ENCODE measurements at places on chromosomes 3 and 15.

DNA sequence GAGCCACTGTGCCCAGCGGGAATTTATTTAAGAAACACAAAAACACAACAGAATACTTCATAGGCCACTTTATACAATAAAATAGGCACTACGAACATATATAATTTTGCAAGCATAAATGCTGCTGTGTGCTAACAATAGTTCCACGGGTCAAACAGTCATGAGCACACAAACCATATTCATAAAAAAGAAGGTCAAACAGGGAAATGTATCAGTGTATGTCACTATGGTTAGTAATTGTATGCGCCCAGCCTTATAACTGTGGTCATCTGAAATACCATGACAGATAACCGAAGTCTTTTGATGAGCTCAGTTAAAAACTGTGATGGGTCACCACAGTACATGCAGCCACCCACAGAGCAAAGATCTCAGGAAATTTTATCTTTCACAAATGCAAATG lies 38.1 kb upstream of the NR2C2 start:
- DNase-seq: no peak

- no peak for DNase-seq
Measured at GRCh38 chr3:23824699-23825444, 19.1 kb downstream of the UBE2E1 start.

GRCh38 chr3:82973791-82974190 lies 1212.3 kb upstream of the GBE1 start:
- DNase-seq: no peak

GRCh38 chr3:11996480-11996879 lies 7.7 kb upstream of the SYN2 start:
- DNase-seq: no peak

DNA sequence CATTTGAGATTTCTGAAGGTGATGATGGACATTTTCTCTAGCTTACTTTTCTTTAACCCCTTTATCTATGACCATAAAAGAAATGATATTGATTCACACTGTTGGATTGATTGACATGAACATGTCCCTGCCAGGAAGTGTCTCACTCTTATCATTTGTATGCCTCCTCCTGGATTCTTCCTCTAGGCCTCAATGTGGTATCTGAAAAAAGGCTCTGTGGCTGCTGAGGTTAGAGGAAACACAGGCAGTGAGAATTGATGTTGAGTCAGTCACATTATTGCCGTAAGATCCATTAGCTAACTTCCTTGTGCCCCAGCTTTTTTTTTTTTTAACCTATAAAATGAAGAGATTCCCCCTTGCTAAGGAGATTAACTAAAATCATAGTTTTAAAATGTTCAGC lies 8.0 kb upstream of the THRB start:
- DNase-seq: no peak

DNA sequence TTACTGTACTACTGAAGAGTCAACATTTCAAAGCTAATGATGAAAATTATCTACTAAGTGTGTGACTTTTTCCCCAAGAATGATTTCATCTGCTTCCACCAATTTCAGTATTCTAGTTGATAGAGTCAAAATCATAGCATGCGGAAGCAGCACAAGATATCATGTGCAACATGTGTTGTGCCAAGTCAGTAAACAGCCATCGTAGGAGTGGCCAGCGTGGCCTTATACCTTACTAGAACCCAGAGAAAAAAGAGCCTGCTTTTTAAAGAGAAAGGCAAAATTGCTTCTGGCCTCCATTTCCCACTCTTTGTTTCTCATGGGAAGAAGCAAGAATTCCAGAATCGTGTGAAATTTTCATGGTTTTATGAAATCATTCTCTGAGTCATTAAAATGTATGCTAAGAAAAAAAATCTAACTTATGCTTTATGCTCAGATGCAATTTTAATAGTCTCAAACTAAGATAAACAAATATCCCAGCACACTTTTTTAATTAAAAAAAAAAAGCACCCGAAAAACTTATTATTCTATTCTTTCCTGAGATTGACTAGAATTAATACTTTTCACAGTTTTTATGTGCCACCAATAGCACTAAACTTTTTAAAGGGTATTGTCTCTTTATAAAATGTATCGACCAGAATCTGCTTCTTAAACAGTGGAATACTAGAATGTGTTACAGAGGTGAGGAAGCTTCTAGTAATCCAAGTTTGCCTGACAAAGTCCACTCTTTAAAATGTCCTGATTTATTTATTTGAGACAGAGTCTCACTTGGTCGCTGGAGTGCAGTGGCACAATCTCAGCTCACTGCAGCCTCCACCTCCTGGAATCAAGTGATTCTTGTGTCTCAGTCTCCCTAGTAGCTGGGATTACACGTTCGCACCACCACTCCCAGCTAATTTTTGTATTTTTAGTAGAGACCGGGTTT lies 87.3 kb downstream of the MBNL1 start:
- no peak for DNase-seq

- no peak for DNase-seq
Measured at GRCh38 chr15:35115155-35115725, 30.1 kb upstream of the NANOGP8 start.

- no peak for DNase-seq
Measured at GRCh38 chr3:23710555-23710954, 95.2 kb upstream of the UBE2E1 start.

DNA sequence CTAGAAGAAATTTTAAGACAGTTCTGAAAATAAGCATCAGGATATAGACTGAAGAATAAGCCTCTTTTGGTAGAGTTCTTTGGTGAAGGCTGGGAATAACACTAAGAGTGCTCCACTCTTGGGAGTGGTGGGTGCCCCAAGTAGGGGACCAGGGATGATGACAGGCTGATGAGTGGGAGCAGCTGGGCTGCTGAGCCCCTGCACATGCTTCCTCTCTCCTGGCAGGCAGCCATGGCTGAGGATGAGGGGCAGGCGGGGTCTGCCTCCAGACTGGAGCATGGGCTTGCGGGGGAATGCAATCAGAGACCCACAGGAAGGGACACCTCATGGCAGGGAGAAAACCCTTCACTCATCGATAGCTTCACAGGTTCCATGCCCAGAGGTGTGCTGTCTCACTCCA lies 72.6 kb upstream of the RORA start:
- DNase-seq: no peak

DNA sequence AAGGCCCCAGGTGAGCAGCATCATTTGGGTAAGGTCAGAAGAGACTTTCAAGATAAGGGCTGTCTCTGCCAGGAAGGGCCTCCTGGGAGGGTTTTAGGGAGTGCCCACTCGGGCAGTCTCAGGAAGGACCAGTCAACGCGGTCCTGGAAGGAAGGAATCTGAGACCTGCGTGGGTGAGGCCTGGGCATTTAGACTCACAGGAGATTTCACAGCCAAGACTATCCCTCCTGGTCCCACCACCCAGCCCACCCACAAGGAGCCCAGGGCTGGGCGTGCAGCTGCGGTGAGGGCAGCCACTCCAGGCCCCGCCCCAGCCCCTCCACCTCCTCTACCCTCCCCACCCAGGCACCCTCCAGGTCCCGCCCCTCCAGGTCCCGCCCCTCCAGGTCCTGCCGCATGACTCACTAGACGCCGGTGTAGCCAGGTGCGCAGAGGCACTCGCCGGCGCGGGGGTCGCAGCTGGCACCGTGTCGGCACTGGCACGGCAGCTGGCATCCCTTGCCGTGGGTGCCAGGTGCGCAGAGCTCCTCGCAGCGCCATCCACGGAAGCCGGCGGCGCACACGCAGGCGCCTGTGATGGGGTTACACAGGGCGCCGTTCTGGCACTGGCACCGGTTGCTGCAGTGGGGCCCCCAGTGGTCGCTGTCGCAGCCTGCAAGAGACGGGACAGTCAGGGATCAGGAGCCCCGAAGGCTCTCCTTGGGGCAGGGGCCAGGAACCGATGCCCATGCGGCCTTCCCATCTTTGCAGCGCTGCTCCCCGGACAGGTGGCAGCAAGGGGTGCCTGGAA lies 112.7 kb downstream of the RAB11A start:
- peak; percentile 48 for DNase-seq

DNA sequence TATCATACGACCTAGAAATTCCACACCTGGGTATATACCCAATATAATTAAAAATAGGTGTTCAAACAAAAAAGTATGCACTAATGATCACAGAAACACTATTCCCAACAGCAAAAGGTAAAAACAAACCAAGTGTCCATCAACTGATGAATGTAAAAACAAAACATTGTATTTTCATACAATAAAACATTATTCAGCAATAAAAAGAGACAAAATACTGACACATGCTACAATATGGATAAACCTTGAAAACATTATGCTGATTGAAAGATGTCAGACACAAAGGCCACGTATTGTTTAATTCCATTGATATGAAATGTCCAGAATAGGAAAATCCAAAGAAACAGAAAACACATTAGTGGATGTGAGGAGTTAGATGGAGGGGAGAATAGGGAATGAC lies 71.0 kb downstream of the RPL22L1 start:
- DNase-seq: no peak

GRCh38 chr15:50137330-50137761 lies 18.3 kb upstream of the ATP8B4 start:
- no peak for DNase-seq

- DNase-seq: no peak
Measured at GRCh38 chr3:47865192-47865591, 62.3 kb downstream of the DHX30 start.

DNA sequence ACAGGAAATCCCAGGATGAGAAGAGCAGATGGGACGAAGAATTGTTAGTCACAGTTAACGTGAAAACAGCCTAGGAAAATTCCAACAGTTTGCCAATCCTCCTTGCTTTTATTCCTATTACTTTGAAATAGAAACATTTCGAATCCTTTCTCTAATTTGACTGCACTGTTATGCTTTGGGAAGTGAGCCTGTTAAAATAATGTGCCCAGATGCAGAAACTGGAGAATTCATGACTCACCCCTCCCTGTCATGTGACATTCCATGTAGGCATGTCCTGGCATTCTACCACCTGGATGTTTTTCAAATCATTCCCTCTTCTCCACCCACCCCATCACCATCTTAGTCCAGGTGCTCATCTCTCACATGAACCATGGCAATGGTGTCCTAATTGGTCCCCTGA lies 107.3 kb downstream of the MINAR1 start:
- no peak for DNase-seq

DNA sequence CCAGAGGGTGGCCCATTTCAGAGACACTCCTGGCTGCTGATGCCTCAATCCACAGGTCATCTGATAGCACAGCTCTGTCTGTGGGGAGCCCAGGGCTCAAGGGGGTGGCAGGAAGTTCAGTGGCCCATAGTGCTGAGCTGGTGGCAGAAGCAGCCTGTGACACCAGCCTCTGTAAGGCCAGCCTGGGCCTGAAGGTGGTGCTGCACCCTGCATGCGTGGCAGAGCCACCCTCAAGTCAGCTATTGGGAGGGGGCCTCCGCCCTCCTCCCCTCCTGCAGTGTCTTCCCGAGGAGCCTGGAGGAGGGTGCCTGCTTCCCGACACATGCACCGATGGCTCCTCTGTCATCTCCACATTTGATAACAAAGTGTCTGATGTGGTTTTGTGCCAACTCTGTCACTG lies 3.0 kb downstream of the PLA1A start:
- no peak for DNase-seq

DNA sequence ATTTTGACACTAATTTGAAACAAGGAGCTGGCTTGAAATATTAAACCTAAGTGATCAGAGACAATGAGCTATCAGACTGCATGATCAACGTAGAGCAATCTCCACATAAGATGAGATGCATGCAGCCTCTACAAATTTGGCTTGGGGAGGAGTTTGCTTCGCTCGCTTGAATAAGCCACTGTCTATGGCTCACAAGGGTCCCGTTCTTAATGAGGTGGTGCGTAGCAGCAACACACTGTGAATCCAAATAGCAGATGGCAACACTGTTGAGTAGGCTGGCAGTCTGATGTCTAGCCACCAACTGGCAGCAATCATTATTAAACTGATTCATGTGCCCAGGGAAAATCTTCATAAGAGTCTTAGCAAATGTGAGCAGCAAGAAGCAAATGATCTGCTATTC lies 125.4 kb upstream of the CCDC54 start:
- no peak for DNase-seq

DNA sequence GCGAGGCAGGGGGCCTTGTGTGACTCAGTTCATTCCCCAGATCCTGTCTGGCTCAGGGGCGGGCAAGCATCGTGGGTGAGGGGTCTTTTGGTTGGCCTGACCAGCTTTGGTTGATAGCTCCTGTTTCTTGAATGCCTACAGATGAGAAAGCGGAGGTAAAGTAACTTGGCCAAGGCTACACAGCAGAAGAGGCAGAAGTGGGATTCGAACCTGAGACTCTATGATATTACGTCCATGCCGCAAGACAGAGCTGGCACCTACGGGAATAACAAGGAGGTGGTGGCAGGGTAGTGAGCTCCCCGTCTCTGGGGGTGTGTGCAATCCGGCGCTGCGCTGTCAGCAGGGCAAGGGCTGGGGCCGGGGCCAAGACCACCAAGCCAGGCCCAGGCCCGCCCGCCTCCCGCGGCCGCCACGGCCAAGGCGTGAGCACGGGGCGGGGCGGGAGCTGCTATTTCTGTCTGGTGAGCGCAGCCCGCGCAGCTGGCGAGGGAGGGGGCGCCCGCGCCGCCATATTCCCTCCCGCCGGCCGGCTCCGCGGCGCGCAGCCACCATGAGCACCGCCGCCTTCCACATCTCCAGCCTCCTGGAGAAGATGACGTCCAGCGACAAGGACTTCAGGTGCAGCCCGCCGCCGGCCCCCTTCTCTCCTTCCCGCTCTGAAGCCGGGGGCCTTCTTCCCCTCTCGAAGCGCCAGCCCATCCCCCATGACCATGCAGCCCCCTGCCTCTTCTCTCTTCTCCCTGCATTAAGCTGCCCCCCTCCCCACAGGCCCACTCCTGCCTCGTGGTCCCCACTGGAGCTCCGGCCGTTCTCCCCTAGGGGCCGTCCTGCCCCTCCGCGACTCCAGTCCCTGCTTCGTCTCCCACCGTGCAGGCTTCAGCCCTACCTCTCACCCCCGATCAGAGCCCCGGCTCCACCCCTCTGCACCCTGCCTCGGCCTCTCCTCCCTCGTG lies at the start of gene CAND2:
Gene CAND2 (plus strand): TSS at position 510 of the 953 bp plus-strand sequence. CDS start 41 bp downstream, at position 551.
- DNase-seq: no peak

DNA sequence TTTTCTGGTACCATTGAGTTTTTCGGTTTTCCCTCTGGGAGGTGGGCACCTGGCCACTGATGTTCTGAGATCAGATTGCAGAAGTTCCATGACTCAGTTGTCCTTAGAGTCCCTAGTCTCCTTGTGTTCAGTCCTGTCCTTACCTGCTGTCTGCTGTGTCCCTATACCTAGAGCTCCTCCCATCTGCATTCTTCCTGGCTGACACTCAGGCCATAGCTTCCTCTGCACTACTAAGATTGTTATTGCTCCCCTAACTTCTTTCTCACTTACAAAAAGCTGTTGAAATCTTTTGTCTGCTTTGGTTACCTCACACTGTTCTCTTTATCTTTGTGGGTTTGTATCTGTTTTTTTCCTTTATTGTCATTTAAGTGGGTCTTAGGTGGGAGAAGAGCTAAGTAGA lies 13.2 kb downstream of the USP3 start:
- DNase-seq: no peak

DNA sequence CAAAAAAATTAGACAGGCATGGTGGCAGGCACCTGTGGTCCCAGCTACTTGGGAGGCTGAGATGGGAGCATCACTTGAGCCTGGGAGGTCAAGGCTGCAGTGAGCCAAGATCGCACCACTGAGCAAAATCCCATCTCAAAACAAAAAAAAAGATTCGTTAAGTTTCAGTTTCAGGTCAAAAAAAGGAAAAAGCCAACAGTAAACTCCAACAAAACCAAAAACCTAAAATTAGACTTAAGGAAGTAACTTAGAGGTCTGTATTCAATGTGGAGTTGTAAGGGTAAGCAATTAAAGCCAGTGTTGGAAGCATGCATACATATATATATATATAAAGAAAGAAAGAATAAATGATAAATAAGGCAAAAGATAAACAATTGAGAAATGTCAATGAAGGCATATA lies 11.8 kb downstream of the KPNA1 start:
- no peak for DNase-seq

- DNase-seq: no peak
Measured at GRCh38 chr15:60804986-60805949, 326.3 kb upstream of the ICE2 start.

GRCh38 chr3:108662142-108662738 lies 72.7 kb downstream of the DZIP3 start:
- peak; percentile 2 for DNase-seq
